ENCODE measurements at places on chromosomes 7 and 10. TPM values are rescaled to one million over a fixed set of nuclear protein-coding genes. Genes with fewer than 3 reads are reported as not detected.

DNA sequence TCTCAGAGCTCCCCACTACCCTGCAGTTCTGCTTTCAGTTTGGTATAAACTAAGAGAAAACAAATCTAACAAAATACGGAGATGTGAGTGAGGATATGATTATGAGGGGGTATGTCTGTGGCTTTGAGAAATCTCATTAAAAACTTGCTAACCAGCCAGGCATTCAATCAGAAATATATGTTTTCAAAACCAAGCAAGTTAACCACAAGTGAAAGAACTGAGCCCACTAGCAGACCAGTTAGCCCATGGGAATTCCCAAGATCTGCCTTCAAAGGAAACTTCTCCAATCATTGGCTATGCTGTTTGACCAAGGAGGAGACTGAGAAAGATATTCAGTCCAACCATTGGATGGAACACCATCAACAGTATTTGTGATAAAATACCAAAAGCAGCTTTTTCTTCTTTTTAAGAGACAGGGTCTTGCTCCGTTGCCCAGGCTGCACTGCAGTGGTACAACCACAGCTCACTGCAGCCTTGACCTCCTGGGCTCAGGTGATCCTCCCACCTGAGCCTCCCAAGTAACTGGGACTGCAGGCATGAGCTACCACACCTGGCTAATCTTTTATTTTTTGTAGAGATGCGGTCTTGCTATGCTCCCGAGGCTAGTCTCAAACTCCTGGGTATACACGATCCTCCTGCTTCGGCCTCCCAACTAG, 41.2 kb downstream of the FGFR2 start:
- no peak overlapping the region for H3K4me3 ChIP-seq
- H3K4me1 ChIP-seq = no peaks in the 10 kb centered on the region
- no peaks in the 10 kb centered on the region for H3K27me3 ChIP-seq
- H3K27ac ChIP-seq = no peak overlapping the region
- no peak for DNase-seq
- H3K36me3 ChIP-seq = no peaks in the 10 kb centered on the region

The GNG11 gene
- total RNA-seq = 1.5 TPM

The TSC22D4 gene
- total RNA-seq = 140 TPM

GRCh38 chr10:33739031-33739430, 404.6 kb upstream of the NRP1 start:
- no peak overlapping the region for H3K27ac ChIP-seq
- no peaks in the 10 kb centered on the region for H3K27me3 ChIP-seq
- H3K4me1 ChIP-seq = peaks cover 34% of the 10 kb centered on the region
- no peaks in the 10 kb centered on the region for H3K36me3 ChIP-seq
- DNase-seq = no peak
- H3K4me3 ChIP-seq = no peak overlapping the region

The ANKRD2 gene
- total RNA-seq = not detected

Measured in natural killer cell (primary cell).